ENCODE measurements at places on chromosomes 4 and X.

DNA sequence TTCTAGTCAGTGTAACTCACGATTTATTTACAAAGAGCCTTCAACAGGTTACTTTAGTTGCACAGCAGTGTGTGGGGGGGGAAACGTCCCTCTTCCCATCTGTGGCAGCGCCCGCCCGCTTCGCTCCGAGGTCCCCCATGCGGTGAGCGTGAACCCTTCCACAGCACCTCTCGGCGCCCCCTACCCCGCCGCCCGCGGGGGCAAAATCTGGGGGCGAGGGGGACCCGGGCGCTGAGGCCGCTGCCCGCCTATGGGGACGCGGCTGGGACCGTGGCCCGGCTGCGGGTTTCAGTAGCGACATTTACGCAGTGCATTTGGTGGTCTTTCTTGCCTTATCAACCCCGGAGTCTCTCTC lies 6.4 kb downstream of the NKX6-1 start:
- DNase-seq, result no peak

DNA sequence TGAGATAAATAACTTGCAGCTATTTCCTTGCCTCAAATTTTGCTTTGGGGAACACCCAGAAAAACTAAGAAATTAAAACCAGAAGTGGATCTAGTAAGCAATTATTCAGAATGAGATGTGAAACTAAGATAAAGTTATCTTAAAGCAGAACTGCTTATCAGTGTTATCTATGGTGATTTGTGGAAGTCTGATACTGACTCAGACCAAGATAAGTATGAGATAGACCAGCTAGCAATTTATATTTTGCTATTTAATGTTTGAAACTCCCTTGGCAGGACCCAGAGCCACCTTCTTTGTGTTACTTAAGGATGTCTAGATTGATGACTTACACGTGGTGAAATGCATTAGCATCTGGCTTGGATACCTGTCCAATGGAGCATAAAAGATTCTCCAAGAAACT lies 368.1 kb downstream of the EPHA5 start:
- DNase-seq, result no peak

DNA sequence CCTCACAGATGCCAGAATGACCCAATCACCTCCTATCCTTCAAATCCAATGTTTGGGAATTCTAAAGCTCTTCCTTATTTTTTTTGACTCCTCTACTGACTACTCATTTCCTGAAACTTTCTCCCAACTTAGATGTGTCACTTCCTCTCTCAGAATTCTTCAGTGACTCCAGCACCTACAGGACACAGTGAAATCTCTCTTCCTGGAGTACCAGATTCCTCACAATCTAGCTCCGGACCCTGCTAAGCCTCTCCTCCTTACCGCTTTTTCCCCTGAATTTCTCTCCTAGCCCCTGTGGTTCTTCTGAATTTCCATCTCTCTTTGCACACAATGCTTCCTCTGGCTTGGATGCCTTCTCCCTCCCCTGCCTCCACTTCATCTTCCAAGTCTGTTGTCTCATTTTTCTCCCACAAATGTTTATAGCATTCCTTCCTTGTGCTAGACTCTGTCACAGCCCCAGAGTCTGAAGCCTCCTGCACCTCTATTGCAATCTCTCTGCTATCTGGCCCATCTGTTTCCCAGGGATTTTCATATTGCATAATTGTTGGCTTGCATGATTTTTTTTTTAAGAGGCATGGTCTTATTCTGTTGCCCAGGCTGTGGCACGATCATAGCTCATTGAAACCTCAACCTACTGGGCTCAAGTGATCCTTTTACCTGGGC lies 80.1 kb downstream of the ANAPC4 start:
- peak; percentile 39 for DNase-seq

- peak; percentile 42 for DNase-seq
Observed at GRCh38 chr4:152101556-152102435, 341.0 kb upstream of the GATB start.

GRCh38 chrX:28847423-28847822 lies 260.2 kb downstream of the IL1RAPL1 start:
- no peak for DNase-seq

DNA sequence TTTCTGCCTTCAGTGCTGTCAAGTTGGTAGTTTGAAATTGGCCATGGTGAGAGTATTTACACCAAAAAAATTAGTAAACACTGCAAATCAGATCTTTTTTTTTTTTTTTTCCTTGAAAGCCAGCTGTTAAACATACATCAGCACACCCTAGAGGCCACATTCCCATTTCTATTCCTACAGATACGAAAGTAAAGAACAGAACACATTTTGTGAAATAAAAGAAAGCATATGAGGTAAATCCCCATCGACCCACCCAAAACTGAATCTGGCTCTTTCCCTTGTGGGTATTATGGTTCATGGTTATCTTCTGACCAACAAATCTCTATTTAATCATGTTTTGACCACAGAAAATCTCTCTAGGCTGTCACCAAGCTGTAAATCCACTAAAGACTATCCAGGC lies 41.8 kb upstream of the AP1AR start:
- no peak for DNase-seq

DNA sequence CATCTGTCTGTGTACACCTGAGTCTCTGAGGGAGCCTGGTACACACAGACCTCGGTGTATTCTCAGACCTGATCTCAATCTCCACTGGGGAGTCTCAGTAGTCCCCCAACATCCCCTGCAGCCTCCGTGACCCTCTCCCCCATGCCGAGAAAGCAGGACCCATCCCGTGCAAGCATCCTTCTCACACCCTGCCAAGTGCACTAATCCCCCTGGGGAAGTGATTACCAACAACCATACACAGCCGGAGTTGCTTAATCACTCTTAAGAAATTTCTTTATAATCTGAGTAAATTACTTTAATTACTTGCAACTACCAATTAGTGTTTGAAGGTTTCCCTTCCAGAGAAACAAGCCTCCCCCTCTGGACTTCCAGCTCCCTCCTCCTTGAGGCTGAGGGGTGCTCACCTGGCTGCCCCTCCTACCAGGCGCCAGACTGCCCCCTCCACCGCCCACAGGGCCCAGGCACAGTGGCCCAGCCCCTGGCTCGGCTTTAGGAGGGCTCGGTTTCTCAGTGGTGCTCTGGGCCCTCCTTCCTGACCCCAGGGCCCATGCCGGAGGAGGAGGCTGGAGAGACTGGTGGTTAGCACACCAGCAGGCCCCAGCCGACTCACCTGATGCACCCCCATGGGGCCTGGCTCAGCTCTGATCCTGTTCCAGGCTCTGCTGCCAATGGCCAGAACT lies 43.8 kb downstream of the PJA1 start:
- DNase-seq, result no peak

- no peak for DNase-seq
Observed at GRCh38 chr4:170231377-170231776, 141.6 kb upstream of the AADAT start.

DNA sequence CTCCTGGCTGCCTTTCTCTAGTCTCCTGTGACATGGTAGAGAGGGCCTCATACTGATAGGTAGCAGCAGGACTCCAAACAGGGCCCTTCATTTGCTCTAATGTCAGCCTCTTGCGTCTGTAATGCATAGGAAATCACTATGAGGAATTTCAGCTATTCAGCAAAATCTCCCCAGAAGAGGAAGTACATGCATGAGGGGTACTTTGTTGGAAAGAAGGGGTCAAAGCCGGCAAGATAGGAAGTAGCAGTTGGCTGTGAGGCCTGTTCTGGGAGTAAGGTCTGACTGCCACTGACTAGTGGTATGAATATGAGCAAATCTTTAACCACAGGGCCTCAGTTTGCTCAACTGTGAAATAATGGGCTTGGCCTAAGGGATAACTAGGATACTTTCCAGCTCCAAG lies 283.2 kb downstream of the ARHGAP10 start:
- DNase-seq, result no peak

DNA sequence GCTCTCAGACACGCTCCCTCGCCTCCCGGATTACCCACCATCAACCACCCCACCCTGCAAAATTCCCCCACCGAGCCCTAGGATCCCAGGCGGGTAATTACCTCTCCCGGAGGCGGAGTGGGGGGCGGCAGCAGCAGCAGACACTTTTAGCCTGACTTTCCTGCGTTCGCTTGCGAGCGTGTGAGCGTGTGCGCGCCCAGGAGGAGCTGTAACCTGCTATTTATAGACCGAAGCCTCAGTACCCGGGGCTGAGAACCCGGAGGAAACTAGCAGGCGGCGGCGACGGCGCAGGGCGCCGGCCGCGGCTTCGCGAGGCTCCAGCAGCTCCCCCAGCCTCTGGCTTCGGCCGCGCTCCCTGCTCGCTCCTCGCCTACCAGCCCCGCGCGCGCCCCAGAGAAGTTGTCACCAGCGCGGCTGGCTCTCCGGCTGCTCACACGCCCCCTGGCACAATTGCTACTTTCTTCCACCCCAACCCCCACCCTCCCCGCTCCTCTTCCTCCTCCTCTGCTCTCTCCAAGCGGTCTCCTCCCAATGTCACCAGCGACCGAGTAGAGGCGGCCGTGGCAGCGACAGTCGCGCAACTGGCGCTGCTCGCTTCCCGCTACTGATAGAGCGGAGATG lies at the start of gene INPP4B:
Gene INPP4B (minus strand): TSS at position 194 of the 621 bp plus-strand sequence.
- peak; percentile 75 for DNase-seq

- DNase-seq, result no peak
Observed at GRCh38 chr4:71287305-71287704, 51.5 kb upstream of the SLC4A4 start.

- DNase-seq, result no peak
Observed at GRCh38 chr4:168925789-168926490, 84.1 kb downstream of the CBR4 start.

DNA sequence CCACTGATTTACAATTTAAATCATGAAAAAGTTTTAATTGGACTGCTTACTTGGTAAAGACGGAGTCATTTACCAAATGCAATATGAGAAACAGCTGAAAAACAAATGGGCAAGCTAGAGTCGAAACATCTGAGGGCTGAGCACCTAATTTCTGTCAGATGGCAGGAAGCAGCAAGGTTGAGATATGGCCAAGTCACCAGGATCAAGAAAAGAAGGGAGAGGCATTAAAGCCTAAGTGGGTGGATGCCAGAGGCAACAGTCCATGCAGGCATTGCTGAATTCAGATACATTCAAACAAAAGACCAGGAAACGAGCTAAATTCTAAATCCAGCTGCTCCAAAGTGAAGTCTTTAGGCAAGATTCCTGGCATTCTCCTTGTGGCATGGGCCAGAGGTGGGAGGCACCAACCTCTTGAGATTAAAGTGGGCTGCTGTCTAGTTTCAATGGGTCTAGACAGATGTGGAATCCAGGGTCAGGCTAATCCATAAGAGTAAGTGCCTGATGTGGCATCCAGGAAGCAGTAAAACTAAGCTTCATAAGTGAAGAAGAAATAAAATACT lies 8.0 kb upstream of the ARSJ start:
- DNase-seq, result peak; percentile 24

DNA sequence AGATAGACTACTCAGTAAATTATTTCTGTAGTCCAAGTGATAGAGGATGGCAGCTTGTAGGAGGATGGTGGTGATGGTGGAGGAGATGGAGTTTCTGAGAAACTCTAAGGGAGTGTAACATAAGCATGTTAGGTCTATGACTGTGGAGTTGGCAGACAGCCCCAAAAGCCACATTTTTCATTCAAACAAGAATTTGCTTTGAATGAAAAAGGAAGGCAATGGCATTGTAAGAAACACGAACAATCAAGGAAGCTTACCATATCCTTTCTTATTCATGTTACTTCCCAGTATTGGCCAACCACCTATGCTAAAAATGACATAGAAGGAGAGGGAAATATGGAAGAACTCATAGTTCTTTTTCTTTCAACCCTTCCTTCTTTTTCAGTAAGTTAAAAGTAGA lies 18.7 kb upstream of the SEC24B start:
- DNase-seq, result peak; percentile 31
